Activated CD8-positive, alpha-beta memory T cell treated with anti-CD3 and anti-CD28 coated beads, Interleukin-2, amount 10 ng/mL, durations not matched to agents 7 days and 5 days (primary cell): ENCODE measurements at places on chromosomes 13 and 19. TPM values are rescaled to one million over a fixed set of nuclear protein-coding genes. Genes with fewer than 3 reads are reported as not detected.

Gene CLEC4G
- total RNA-seq, result not detected

Gene CASP14
- total RNA-seq, result not detected

Gene LILRB2
- not detected for total RNA-seq

DNA sequence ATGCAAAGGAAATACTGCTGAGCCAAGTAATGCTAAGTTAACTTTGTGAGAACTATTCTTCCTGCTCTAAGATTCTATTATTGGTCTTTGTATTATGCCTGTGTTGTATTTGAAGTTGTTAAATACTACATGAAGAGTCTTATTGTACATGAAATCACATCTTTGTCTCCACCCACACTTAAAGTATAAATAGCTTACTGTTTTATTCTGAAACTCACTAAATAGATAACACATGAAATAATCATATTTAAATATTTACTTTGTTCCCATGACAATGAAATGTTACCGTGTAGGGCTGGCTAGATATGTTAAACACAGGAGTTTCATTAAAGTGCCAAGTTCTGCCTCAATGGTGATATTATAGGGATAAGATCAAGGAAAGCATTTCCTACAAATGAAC, 562.1 kb upstream of the ATXN8OS start:
- no peaks in the 10 kb centered on the region for H3K27me3 ChIP-seq
- H3K4me3 ChIP-seq, result no peak overlapping the region
- no peaks in the 10 kb centered on the region for H3K4me1 ChIP-seq
- no peak for DNase-seq
- no peaks in the 10 kb centered on the region for H3K36me3 ChIP-seq

GRCh38 chr13:32205431-32206096, 109.6 kb downstream of the ZAR1L start:
- H3K4me3 ChIP-seq, result no peak overlapping the region
- no peak overlapping the region for H3K27ac ChIP-seq
- H3K4me1 ChIP-seq, result no peaks in the 10 kb centered on the region
- DNase-seq, result no peak
